ENCODE measurements at places on chromosomes 7 and 10.

- no peak for DNase-seq
These were observed 137.7 kb downstream of the RTKN2 start for GRCh38 chr10:62130948-62131347.

DNA sequence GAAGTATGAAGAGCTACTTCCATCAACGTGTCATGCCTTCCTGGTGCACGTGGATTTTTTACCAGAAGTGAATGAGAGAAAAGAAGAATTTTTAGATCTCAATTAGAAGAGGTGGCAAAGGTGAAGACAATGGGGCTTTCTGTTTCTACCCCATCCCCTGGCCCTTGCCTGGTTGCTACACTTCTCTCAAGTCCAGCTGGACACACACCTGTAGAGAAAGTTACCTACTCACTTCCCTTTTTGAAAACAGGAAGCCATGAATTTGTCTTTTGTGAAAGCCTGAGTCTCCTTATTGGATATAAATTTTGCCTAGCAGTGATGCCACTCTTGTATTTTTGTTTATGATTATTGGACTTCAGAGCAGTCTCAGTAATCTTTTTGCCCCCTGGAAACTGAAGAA lies 142.9 kb upstream of the AKR1E2 start:
- DNase-seq: no peak

- DNase-seq: no peak
These were observed 123.4 kb downstream of the ATE1 start for GRCh38 chr10:121804460-121804859.

DNA sequence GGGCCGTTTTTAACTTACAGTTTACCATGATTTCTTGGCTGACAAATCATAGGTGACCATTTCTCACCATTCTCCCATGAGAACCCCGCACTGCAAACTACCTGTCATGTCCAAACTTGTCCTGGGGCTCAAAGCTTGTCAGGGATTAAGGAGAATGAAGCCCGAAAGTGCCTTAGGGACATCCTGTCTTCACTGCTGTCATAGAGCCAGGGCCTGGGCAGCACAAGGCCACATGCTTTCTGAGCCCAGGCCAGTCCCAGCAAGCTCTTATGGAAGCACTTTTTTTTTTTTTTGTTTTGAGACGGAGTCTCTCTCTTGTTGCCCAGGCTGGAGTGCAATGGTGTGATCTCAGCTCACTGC lies 33.9 kb downstream of the CCM2 start:
- DNase-seq: no peak

DNA sequence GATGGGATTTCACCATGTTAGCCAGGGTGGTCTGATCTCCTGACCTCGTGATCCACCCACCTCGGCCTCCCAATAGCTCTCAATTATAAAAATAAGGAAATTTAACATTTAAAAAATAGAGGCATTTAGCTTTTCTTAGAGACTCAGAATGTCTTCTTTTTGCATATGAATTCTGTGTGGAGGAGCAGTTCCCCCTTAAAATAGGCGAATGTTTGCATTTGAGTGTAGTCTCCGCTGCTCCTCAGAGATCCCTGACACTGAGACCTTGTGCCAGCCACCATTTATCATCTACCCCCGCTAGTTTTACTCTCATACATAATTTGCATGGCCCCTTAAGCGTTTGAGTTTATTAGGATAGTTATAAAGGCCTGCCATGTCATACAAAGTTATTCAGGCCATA lies 461.9 kb downstream of the SORCS3 start:
- no peak for DNase-seq

GRCh38 chr7:41994746-41995110 lies 242.3 kb downstream of the GLI3 start:
- no peak for DNase-seq

GRCh38 chr7:36758879-36759278 lies 34.6 kb upstream of the AOAH start:
- DNase-seq: no peak

- DNase-seq: no peak
These were observed 788 bp upstream of the CACNA2D1 start for GRCh38 chr7:82444220-82444909.

DNA sequence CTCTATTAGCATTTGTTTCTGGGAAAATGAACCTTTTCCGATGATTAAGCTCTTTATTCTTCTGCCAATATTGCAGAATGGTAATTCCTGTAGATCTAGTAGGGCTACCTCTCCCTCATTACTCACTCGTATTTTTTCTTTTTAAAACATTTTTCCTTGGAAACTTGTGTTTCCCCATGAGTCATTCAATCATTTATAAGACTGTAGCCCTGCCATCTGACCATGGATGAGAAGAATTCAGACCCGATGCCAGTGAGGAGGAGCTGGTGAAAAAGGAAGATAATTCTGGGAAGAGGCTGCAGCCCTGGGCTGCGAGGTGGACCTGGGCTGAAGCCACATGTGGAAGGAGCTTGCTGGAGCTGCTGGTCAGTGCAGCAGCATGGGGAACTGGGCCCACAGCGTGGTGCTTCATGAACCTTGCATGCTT lies 242.8 kb downstream of the KLF6 start:
- no peak for DNase-seq

GRCh38 chr10:89351412-89351779 lies 23.6 kb downstream of the IFIT3 start:
- DNase-seq: no peak

DNA sequence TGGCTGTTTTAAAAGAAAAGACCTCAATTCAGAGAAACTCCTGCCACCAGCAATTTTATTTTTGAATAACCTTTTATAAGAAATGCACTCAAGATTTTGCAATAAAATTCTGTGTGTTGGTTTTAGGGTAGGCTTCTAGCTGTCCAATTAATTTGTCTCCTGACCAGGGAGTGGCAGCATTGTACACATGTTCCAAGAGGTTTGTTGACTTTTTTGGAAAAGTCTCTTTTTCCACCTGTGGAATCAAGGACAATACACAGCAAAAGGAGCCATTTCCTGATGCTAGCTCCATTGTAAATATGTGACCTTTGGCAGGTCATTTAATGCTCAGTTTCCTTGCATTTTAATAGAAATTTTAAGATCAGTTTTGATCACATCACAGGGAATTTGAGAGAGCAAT lies 1.8 kb downstream of the GIMAP5 start:
- no peak for DNase-seq

DNA sequence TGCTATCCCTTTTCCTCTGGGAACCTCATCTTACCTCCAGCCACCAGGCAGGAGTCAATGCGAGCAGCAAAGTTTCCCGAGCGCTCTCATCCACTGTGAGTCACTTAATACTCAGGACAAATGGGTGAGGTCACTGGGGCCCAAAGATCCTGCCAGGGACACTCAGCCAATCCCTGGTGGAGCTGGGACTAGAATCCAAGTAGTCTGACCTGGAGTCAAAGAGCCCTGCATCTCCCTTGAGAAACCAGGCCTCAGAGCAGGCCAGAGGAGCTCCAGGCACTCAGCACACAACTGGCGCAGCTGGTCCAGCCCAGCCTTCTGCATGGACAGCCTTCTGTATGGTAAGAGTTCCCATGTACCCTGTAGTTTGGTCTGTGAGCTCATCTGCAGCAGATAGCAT lies 142.3 kb downstream of the MAPK8 start:
- no peak for DNase-seq

DNA sequence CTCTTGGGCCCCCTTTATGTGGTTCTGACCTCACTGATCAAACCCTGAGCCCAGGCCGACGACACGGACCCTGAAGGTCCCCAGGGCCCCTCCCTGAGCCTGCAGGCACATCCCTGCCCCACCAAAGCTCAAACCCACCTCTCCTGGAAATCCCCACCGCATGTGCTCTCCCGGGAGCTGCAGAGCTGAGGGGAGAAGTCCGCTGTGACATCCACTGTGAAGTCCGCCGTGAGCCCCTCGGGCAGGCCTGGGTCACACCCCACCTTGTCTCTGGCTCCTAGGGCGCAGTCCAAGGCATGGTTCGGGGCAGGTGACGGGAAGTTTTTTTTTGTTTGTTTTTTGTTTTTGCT lies 100.2 kb downstream of the MICALL2 start:
- DNase-seq: no peak

- no peak for DNase-seq
These were observed 213.6 kb upstream of the FZD1 start for GRCh38 chr7:91050677-91051076.

DNA sequence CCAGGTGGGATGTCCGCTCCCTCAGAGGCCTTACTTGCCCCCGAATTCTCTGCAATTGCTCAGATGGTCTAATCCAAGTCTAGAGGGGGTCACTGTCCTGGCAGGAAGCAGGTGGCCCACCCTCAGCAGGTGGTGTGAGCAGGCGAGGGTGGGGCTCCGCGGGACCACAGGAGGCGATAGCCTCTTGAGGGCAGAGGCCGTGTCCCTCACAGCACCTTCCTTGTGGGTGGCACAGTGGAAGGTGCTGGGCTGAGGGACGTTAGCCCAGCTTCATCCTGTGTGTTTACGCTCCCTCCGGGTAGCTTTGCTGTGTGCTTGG lies 38.3 kb upstream of the INPP5A start:
- DNase-seq: no peak

DNA sequence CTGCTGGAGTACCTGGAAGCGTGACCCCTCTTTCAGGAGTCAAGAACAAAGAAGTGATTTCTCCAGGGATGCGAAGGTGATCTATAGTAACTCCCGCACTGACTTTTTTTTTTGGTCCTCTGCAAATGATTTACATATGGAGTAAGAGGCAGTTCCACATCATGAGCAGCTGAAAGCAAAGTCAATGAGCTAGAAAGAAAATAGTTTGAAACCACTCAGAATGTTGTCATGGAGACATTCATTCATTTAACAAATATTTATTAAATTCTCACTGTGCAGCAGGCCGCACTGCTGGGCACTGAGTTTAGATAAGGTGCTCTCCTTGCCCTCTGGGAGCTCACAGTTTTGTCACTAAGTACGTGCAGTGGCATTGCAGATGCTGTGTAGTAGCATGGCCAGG lies 206.7 kb downstream of the CAMK1D start:
- no peak for DNase-seq

GRCh38 chr10:52870562-52870961 lies 98.0 kb upstream of the MBL2 start:
- DNase-seq: no peak

GRCh38 chr10:86385806-86386205 lies 19.2 kb upstream of the GRID1 start:
- DNase-seq: no peak

GRCh38 chr7:116630932-116631671 lies 40.9 kb upstream of the MET start:
- no peak for DNase-seq

All from stimulated activated CD4-positive, alpha-beta T cell treated with anti-CD3 and anti-CD28 coated beads, Interleukin-2, amount 100 ng/mL, for 48 hours (primary cell).